GM12892 (cell line): ENCODE measurements at places on chromosomes 5 and 9.

- no peak for DNase-seq
Observed at GRCh38 chr9:126390923-126391322, 64.3 kb downstream of the MVB12B start.

GRCh38 chr5:132595624-132596023 lies 38.8 kb downstream of the RAD50 start:
- DNase-seq, result no peak

DNA sequence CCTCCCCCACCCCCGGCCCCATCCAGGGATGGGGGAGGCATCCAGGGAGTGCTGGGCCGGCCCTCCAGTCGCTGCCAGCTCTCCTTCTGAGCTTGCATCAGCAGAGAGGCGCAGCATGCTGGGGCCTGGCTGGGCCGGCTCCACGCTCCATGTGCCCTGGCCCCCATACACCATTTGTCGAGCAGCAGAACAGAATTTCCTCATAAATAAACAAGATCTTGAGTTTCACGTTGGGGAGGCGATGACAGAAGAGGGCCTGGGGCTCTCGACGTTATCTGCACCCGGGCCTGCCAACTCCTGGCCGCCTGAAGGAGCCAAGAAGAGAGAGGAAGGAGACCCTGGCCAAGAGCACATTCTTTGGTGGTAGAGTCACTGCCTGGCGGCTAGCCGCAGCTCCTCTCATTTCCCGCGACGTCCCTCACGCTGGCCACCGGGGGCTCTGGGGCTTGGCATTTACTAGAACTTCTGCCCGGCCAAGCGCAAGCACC lies 177.0 kb downstream of the FGF18 start:
- DNase-seq, result no peak

DNA sequence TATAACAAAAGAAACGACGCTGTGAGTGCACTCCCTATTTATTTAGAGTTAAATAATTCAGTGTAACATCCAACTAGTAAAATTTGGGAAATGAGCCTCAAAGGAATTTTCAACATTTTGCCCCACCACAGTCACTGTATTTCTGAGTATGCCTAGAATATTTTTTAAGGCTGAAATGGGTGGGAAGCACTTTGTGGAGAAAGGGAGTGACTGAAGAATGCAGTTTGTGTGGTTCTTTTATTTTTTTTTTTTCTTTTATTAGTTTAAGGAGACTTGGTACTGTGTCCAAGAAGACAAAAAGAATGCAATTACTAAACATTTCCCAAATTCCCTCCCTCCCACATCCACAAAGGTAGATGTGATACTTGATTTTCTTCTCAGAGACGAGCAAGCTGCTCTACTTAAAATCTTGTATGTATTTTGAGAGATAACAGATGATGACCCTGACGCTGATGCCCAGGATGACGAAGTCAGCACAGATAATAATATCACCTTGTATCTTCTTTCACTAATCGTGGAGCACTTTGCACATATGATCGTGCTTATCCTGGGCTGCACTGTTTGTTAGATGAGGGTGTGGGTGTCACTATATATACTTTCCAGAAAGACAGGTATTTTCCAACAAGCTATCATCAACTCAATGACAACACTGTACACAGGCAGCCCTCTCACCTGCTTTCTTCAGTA lies 586.3 kb downstream of the RAB3C start:
- no peak for DNase-seq

- DNase-seq, result no peak
Observed at GRCh38 chr5:172867761-172868435, 33.8 kb downstream of the ERGIC1 start.

- DNase-seq, result no peak
Observed at GRCh38 chr9:81077572-81077971, 611.8 kb downstream of the TLE1 start.

DNA sequence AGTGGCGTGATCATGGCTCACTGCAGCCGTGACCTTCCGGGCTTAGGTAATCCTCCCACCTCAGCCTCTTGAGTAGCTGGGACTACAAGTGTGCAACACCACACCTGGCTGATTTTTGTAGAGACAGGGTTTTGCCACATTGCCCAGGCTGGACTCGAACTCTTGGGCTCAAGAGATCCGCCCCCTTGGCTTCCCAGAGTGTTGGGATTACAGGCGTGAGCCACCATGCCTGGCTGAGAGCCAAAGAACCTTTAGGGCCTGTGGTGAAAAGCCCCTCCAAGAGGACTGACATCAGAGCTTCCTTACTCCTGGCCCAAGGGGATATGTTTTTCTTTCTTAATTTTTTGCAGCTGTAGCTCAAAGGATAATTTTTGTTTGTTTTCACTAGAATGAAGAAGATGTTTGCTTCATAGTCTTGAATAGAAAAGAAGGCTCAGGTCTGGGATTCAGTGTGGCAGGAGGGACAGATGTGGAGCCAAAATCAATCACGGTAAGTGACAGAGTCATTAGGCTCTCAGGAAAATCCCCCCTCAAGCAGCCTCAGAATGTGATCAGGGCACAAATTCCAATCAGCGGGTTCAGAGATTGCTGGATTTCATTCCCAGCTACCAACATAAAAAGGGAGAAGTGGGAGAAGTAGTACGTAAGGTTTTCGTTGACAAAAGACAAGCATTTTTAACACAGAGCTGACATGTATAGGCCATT lies 77.1 kb downstream of the GOLPH3 start:
- DNase-seq, result no peak

GRCh38 chr5:16456103-16456832 lies 9.3 kb downstream of the ZNF622 start:
- DNase-seq, result no peak

DNA sequence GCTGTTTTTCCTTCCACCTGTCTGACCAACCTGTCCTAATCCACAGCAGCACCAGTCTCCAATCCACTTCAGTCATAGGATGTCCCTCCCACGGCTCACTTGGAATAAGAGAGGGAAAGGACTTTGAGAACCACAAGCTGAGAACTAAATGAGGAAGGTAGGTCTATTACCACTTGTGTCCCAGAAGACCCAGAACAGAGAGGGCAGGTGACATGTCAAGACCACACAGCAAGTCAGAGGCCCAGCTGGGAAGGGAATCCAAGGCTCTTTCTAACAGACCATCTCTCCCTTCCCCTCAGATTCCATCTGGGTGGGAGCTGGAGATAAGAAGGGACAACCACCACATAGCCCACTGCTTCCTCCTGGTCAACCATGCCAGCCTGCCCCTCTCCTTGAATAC lies 14.6 kb downstream of the ANXA6 start:
- DNase-seq, result no peak

DNA sequence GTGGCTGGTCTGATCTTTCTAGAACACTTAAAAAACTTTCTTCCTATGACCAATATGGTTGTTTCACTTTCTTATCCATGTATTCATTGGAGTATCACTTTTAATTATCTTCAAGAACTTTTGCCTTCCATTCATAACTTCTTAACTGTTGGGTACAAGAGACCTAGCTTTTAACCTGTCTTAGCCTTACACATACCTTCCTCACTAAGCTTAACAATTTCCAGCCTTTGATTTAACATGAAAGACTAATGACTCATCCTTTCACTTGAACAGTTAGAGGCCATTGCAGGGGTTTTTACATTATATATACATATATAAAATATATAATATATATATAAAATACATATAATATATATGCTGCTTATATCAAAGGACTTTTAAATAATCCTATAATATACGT lies 57.9 kb downstream of the ABHD17B start:
- DNase-seq, result no peak

DNA sequence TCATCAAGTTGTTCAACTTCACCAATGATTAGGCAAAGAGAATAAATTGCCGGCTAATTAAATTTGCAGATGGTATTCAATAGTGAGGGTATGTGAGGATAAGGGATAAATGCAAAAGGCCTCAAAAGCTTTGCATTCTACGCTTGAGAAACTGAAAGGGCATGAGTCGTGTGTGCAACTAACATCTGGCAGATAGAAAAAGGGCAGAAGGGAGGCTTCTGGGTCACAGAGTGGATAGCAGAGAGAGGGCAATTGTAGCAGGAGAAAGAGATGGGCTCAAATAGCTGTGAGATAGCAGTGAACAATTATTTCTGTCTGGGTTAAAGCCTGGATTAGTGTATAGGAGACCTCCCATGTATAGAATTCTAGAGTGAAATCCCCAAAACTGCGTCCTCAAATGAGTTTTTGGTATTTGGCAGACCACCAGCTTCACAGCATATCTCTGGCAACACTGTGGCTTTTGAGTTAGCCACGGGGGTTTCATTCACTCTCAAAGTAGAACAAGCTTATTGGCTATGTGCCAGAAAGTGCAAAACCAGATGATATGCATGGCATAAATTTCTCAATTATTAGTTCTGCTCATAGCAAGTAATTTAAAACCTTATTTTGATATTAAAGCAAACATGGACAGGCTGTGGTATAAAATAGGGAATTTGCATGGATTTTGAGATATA lies 586.3 kb downstream of the BRINP1 start:
- no peak for DNase-seq

DNA sequence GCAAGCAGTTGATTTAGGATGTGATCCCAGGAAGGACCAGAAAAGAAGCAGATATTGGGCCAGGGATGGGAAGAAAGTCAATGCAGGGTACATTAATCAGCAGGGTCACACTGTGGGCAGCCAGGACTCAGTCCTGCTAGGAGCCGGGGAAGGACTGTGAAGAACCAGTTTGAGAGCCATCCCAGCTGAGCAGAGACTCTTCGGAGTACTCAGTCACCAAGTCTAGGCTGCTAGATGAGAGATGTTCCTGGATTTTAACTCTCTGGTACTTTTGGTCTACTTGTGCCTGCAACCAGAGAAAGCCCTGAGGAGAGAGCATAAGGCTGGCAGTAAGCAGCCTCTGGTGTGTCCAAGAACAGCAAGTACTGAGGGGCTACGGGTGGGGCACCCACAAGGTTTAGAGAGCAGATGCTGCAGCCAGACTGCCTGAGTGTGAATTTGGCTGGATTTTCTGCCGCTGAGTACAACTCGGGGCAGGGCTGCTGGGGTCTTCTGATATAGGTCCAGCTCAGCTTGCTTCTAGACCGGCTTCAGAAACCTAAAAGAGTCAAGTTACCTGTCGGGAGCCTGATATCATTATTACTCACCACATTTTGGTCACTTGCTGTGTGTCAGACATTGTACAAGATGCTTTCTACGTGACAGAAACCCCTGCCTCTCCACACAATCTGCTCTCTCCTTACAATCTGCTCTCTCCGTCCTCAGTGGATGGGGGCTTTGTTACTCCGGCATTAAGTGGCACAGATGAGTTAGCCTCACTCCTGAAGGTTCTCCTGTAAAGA lies 250.2 kb upstream of the GAS1 start:
- no peak for DNase-seq

DNA sequence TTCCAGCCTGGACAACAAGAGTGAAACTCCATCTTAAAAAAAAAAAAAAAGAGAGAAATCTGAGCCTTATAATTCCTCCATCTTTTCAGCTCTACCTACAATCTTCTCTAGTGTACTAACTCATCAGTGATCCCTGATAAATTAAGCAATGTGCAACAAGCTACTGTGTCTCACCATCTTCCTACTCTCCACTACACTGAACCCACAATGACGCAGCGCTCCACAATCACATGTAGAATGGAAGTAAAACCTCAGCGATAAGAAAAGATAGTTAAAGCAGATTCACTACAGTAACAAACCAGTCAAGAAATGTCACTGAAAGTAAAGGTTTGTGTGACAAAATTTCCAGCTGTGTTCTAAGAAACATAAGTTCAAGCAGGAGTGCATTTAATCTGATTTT lies 13.5 kb downstream of the ABCA1 start:
- no peak for DNase-seq

DNA sequence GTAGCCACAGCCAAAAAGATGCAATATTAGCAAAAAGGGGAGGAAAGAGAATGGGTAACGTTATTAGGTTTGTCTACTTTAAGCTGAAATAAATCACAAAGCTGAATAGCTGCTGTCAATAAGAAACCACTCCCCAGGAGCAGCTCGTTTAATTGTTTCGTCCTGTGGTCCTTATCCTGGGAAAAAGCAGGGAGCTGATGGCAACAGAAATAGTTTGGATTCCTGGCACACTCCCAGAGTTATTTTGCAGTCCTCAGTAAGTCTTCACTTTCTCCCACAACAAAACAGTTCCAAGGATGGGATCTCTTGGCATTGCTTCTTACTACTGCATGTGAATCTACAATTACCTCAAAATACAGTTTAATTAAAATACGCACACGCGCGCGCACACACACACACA lies 28.8 kb downstream of the FRMD3 start:
- no peak for DNase-seq

- no peak for DNase-seq
Observed at GRCh38 chr5:109692852-109693251, 3.1 kb downstream of the MAN2A1 start.
